CD4-positive, alpha-beta T cell treated with Interferon alpha-2 for 1 hour (primary cell): ENCODE measurements at places on chromosomes 4 and X.

GRCh38 chr4:35463251-35463952 lies 780.9 kb downstream of the ARAP2 start:
- no peak for DNase-seq

DNA sequence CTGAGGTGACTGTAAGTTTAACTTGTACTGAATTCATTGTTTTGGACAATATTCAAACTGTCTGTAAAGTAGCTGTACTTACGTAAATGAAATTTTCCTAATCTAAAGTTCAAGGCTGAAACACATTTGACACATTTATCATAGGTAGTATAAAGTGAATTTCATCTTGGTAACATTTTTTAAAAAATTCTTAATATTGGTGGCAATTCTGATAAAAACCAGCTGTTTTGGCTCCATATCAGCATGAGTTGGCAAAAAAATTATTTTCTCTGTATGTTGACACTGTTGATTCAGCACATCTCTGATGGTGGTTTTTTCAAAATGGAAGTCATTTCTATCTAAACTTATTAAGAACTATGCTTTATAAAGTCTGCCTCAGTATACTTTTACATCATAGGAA lies 30.9 kb downstream of the CXorf58 start:
- no peak for DNase-seq

DNA sequence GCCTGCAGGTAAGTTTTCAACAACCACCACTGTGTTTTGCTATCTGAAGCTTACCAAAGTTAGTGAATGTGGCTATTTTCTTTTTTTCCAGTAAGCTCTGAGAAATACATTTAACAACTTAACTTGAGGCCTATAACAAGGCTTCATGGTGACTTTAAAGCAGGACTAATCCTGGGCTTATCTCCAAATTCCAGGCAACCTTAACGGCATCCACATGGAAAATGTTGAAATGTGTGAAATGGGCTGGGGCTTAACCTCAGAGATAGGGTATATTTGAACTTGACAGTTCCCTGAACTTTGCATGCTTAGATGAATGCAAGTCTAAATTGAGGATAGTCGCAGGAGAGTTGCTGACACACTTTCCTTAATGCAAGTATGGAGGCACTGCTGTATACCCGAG lies 539.2 kb downstream of the GALNTL6 start:
- DNase-seq: no peak

GRCh38 chrX:37872303-37872655 lies 24.9 kb upstream of the DYNLT3 start:
- DNase-seq: no peak

- DNase-seq: no peak
These were observed 269.2 kb downstream of the CBLL2 start for GRCh38 chrX:22541926-22542325.
